ENCODE measurements at places on chromosomes 5 and 9.

DNA sequence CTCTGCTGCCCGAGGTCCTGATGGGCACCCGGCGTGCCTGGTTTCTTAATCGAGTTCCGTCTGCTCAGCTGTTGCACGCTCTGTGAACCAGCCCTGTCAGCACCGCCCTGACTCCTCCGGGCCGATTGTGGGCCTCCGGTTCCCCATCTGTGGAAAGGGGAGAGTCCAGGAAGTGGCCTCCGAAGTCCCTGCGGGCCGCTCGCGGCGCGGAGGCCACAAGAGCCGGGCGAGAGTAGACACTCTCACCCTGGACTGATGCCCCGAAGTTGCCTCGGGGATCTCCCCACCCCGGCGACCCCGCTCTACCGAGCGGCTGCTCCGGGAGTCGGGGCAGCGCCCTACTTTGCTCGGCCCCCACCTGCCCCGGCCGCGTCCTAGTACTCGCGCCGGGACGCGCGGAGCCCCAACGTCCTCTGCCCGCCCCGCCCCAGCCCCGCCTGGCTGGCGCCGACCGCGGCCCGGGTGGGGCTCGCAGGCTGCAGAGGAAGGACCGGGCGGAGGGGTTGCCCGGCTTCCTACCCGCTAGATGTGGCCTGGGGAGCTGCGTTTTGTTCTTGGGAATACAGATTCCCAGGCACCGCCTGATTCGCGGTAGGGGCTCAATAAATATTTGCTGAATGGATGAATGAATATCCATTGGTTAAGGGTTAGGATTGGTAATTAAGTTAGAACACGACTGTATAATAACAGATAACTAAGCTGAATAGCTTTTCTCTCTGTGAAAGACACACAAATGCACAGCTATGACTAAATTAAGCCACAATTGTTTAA, 935 bp upstream of the ZNF367 start:
- DNase-seq, result peak; percentile 16

DNA sequence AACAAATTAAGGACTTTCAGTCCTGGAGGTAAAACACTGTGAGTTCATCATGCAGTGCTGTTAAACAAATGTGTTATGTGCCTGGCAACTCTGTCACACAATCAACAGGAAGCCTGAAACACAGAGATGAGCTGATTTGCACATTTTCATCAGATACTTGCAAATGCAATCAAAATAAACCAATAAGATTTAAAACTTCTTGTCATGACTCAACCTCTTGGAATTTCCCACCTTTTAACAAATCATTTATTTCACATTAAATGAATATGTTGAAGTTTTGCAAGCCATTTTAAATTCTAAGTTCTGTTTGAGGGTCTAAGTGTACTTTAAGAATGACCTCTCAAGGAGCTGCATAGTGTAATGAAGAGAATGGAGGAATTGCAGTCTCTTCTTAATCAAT, 64.4 kb downstream of the ANXA1 start:
- DNase-seq, result no peak

- DNase-seq, result no peak
Measured at GRCh38 chr9:124739360-124739759, 31.8 kb downstream of the NR6A1 start.

GRCh38 chr5:148934895-148935400, 108.5 kb downstream of the ADRB2 start:
- no peak for DNase-seq

- DNase-seq, result no peak
Measured at GRCh38 chr5:129125819-129126218, 31.3 kb downstream of the ISOC1 start.

- DNase-seq, result no peak
Measured at GRCh38 chr9:13412331-13412730, 132.8 kb upstream of the MPDZ start.

GRCh38 chr5:42912184-42912798, 100.6 kb upstream of the SELENOP start:
- DNase-seq, result no peak

DNA sequence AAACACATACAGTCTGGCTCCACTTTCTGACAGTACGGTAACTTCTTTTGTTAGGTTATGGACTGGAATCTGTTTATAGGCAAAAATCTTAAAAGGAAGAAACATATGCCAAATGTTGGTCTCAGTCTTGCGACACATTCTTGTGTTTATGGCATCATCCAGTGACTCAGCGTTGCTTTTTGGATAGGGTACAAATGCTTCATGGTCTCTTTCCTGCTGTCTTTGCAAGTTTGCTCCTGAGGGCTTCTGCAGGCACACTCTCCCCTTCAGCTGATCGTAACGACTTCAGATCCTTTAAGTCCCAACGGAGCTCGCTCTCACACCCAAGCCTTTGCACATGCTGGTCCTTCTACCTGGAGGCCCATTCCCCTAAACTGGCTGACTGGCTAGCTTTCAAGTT, 23.6 kb upstream of the TNFSF8 start:
- no peak for DNase-seq

DNA sequence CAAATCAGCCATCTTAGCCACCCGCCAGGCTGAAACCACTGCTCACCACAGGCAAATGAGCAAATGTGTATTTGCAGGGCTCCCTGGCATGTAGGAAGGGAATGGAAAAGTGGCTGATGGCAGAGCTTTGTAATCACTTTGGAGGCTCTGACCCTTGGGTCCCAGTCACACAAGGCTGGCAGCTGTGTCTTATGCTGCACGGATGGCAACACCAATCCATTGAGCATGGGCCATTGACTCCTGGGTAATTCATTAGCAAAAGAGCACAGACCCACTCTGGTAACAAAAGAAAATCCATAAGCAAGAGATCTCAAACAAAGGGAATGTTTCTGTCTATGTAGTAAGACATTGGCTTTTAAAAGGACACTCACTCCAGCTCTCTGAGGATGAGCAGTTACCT, 57.6 kb downstream of the SPOCK1 start:
- no peak for DNase-seq

GRCh38 chr5:60143942-60144549, 250.5 kb upstream of the PDE4D start:
- DNase-seq, result no peak

DNA sequence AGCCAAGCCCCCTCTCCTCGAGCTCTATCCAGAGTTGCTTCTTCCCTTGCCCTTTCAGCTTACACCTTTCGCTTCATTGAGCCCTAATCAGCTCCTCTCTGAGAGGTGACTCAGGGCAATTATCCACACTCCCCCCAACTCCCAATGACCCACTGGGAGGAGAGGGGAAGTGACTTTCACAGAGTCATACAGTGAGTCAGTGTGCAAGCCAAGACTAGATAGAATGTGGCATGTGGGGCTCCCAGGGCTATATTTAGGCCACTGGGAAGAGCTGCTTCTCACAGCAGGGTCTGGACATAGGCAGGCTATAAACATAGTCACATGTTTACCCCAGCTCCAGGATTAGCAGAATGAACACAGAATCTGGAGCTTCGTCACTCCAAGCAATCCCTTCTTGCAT, 57.4 kb downstream of the NRG2 start:
- DNase-seq, result no peak

DNA sequence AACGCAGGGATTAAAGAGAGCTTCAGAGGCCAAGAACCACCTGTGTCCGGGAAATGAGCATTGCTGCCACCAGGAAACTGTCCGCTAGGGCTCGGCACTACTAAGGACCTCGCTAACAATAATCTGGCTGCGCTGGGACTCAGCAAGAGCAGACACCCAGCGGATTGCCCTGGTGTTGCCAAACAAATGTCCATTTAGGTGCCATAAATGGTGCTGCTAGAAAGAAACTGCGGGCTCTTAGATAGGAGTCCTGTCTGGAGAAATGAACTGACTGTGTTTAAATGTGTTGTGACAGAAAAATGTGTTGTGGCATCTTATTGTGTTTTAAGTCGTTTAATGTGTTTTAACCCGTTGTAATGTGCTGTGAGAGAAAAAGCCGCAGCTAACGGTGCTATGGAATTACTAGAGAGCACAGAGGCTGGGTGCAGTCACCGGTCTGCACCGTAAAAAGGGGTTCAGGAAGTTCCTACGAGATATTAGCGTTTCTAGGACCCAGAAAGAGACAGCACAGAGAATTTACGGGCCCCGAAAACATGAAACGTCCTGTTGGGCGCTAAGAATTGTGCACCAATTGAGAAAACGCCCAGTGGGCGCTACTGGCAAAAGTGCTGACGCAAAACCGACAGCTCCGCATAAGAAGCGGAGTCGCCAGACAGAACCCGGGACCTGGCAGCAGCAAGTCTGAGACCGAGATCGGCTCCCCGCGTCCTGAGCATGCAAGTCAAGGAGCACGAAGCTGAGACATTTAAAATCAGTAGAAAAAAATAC, 90.6 kb downstream of the ANXA2R start:
- DNase-seq, result no peak

DNA sequence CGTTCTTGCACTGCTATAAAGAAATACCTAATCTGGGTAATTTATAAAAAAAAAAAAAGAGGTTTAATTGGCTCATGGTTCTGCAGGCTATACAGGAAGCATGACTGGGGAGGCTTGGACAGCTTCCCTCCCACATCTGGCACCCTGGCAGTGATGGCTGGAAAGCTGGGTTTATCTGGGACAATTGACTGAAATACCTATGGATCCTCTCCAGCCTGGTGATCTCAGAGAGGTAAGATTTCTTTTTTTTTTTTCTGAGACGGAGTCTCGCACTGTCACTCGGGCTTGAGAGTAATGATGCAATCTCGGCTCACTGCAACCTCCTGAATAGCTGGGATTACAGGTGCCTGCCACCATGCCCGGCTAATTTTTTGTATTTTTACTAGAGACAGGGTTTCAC, 22.7 kb upstream of the UGCG start:
- DNase-seq, result no peak

- DNase-seq, result no peak
Measured at GRCh38 chr5:59864718-59865117, 28.8 kb downstream of the PDE4D start.

GRCh38 chr5:120599576-120599975, 135.5 kb downstream of the PRR16 start:
- DNase-seq, result no peak

GRCh38 chr9:89592963-89593726, 11.7 kb upstream of the GADD45G start:
- no peak for DNase-seq

DNA sequence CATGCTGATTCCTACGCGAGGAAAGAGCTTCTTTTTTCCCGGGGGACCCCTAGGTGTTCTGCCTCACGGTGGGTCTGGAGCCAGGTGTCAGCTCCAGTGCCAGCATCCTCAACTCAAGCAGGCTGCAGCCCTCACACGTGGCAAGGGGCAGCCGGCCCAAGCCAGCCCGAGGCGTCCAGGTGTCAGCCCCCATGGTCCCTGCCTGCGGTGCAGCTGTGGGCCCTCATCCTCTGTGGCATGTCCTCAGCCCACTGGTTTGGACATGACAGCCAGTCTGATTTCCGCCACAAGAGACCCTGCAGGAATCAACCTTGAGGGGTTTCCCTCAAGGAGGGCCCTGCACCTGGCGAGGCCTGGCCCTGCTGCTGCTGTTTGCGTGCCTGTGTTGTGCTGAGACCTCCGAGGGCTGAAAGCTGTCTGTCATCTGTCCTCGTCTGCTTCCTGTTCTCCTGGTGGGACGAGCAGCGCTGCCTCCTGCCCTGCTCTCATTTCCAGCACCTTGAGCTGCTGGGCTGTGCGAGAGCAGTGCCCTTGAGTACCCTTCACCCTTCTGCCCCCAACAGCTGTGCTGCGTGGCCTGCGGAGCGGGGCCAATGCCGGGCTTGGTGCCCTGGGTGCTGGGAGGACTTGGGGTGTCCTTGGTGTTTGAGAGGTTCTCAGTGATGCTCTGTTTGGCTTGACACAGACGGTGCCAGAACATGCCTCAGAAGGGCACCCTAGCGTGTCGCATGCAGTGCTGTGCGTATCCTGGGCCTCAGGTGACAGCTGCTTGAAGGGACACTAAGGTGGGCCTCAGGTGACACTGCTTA, 137.6 kb downstream of the CACNA1B start:
- DNase-seq, result no peak

DNA sequence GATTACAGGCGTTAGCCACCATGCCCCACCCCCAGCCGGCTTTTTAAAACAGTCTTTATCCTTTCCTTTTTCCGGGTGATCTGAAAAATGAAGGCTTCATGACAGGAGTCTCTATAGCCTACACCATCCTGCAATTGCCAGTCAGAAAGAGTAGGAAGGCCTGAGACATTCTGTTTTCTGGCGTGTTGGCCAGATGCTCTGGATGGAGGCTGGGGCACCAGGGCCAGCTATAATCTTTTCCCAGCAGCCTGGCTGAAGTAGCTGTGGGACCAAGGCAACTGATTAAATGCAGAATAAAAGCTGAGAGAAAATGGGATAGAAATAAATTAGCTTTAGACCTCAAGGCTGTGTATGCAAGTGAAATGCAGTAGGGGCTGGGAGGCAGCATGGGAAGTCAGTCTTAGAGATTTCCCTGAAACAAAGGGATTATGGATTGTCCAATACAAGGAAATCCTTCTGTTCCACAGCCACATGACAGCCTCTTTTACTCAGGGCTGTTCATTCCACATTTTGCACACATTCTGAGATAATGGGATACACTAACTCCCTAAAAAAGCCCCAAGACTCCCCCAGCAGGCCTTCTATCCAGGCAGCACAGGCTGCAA, 116.0 kb upstream of the LRRTM2 start:
- DNase-seq, result no peak

DNA sequence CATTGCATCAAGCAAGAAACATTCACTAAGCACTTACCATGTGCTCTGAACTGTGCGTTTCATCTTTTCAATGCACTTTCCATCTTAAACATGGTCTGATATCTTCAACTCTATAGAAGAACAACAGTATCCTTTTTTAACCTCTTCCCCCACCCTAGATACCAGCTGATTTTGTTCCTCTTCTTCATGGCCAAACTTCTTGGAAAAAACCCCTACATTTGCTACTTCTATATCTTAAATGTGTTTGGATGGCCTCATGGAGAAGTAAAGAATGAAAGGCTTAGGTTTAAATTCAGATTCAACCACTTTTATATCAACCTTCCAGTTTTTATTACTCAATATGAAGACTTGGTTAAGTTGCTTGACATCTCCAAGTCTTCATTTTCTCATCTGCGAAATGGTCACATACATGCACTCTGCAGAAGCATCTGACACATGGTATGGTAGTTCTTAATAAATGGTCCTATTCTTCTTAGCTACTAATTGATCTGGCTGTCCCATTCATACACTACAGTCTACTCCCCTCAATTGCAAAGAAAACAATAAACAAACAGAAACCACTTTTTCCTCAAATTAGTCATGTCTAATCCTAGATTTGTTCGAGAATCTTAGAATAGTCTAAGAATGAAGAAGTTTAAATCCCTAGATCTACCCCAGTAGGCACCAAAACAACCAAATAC, 59.4 kb downstream of the FYB1 start:
- no peak for DNase-seq

DNA sequence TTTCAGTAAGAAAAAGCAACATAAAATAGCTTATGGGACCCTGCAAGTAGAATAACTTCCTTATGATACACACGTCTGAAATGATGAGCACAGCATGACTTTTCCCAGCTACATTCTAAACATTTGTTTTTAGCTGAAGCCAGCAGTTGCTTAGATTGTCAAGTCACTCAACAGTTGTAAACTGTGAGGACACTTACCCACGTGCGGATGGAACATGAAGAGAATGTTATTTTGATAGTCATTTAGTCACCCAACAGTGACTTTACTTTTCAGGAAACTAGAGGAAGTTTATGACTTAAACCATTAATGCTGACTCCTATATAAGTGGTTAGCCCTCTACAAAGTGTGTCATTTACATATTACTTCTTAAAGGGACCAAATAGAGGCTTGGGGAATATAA, 3.0 kb downstream of the HACD4 start:
- DNase-seq, result no peak
